ENCODE measurements at places on chromosomes 1 and 21. TPM values are rescaled to one million over a fixed set of nuclear protein-coding genes. Genes with fewer than 3 reads are reported as not detected.

DNA sequence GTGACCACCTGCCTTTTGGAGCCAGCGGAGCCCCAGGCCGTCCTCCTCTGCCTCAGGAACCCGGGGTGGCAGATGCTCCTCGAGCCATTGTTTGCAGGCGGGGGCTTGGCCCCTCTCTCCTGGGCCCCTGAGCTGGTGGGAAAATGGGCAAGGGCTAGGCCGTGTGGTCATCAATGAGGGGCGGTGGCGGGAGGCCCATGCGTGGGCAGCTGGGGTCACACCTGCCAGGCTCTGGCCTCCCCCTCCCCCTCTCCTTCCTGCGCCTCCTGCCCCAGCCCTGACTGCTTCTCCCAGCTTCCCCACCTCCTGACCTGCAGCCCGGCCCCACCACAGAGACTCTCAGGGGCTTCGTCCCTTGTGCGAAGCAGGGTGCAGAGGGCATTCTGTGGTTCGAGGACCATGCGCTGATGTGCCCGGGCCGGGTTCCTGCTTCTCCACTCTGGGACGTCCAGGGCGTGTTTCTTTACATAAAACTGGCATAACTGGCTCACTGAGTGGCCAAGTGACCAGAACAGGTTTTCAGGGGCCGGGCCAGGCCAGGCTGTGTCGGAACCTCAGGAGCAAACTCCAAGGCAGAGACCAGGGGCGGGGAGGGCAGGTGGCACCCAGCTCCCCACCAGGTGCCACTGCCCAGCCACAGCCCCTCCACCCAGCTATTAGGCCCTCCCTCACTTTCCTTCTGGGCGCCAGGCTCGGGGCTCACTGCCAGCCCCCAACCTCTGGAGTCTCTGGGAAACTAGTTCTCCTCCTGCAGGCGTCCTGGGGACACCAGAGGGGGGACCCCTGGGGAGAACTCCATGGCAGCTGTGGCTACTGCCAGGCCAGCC is 9.3 kb downstream of the SAMD11 start:
- H3K4me1 ChIP-seq: peaks cover 15% of the 10 kb centered on the region
- no peak for DNase-seq
- H3K27me3 ChIP-seq: no peaks in the 10 kb centered on the region
- H3K4me3 ChIP-seq: no peak overlapping the region
- no peaks in the 10 kb centered on the region for H3K36me3 ChIP-seq

GRCh38 chr1:33763406-33763805 is 100.5 kb upstream of the HMGB4 start:
- no peak for DNase-seq
- no peak overlapping the region for H3K4me3 ChIP-seq
- H3K27me3 ChIP-seq: no peaks in the 10 kb centered on the region
- H3K27ac ChIP-seq: no peak overlapping the region

DNA sequence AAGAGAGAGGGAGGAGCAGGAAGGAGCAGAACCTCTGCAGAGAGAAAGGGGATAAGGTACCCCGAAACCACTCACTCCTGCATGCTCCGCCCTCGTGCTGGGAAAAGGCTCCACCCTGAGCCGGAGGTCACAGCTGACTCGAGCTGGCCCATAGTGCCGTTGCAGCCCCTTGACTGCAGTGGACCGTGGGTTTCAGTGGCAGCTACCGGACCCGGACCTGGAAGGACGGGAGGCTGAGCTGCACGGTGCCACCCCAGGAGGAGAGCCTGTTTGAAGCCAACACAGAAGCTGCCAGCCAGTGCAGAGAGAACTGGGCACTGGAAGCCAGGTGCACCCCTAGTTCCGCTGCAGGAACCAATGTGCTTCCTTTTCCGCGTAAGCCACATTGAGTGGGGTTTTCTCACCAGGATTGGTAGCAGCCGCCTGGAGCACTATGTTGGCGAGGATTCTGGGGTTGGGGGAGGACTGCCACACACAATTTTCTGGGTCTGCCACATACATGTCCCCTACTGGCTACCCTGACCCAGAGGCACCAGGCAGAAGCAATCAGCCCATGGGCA is 83.3 kb downstream of the FBXO2 start:
- no peaks in the 10 kb centered on the region for H3K36me3 ChIP-seq
- H3K4me1 ChIP-seq: peaks cover 5% of the 10 kb centered on the region
- peaks cover 47% of the 10 kb centered on the region for H3K27me3 ChIP-seq
- no peak overlapping the region for H3K4me3 ChIP-seq
- DNase-seq: no peak

Gene GNG12
- total RNA-seq: 91.5 TPM

- H3K4me3 ChIP-seq: no peak overlapping the region
- H3K27ac ChIP-seq: no peak overlapping the region
- H3K36me3 ChIP-seq: no peaks in the 10 kb centered on the region
- no peaks in the 10 kb centered on the region for H3K4me1 ChIP-seq
- DNase-seq: no peak
These were observed 48.3 kb upstream of the MTR start for GRCh38 chr1:236746785-236747184.

DNA sequence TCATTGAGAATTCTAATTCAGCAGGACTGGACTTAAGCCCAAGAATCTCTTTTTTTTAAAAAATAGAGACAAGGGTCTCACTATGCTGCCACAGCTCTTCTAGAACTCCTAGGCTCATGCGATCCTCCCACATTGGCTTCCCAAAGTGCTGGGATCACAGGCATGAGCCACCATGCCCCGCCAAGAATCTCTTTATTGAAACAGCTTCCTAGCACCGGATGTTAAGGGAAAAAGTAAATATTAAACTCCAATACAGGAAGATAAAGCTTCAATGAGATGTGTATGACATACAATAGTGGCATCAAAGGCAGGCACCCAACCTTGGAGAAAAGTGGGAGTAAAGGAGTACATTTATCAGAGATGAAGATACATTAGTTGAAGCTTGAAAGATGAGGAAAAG is 25.5 kb downstream of the PUM1 start:
- no peak overlapping the region for H3K4me3 ChIP-seq
- H3K4me1 ChIP-seq: peaks cover 44% of the 10 kb centered on the region
- H3K27me3 ChIP-seq: no peaks in the 10 kb centered on the region
- no peak for DNase-seq
- H3K36me3 ChIP-seq: peaks cover 10% of the 10 kb centered on the region

- no peaks in the 10 kb centered on the region for H3K27me3 ChIP-seq
- H3K27ac ChIP-seq: peak overlapping the region; percentile 87
- no peaks in the 10 kb centered on the region for H3K36me3 ChIP-seq
- no peak for DNase-seq
- H3K4me1 ChIP-seq: peaks cover 35% of the 10 kb centered on the region
These were observed 65.1 kb downstream of the DDR2 start for GRCh38 chr1:162697140-162697895.
